Non-pigmented ciliary epithelial cell (primary cell): ENCODE measurements at places on chromosomes 3 and 15.
A peak's percentile ranks its signal among the peaks of the same experiment; 100 is the strongest.

DNA sequence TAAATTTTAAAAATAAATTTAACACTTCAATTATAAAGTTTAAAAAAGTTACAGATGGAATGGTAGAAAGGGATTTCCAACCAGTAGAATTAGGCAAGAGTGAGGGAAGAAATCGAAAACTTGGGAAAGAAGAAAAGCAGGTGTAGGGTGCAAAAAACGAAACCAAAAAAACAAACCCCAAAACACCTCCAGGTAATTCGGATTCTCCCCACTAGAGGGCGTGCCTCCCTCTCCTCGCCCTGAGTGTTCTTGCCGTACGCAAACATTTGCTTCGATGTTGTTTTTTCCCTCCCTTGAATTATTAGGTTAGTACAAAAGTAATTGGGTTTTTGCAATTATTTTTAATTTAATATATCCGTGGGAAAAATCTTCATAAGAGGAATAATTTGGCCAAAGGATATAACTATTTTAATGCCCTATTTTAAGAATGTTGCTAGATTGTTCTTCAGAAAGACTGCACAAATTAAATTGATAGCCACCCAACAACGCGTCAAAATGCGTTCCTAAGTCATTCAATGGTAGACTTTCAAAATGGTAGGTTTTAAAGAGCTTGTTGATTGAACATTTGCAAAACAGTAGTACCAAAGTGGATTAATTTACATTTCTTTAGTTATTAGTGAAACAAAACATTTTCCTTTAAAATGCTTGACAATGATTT, 63.7 kb downstream of the SLC30A4 start:
- DNase-seq = no peak

- DNase-seq = no peak
These were observed 625.9 kb downstream of the NLGN1 start for GRCh38 chr3:174023421-174023820.

- DNase-seq = no peak
These were observed 415.4 kb upstream of the RORA start for GRCh38 chr15:61644550-61644949.

GRCh38 chr3:119817583-119818363, 35.9 kb downstream of the NR1I2 start:
- DNase-seq = no peak

GRCh38 chr15:101662203-101662602, 10.0 kb upstream of the TM2D3 start:
- DNase-seq = no peak

DNA sequence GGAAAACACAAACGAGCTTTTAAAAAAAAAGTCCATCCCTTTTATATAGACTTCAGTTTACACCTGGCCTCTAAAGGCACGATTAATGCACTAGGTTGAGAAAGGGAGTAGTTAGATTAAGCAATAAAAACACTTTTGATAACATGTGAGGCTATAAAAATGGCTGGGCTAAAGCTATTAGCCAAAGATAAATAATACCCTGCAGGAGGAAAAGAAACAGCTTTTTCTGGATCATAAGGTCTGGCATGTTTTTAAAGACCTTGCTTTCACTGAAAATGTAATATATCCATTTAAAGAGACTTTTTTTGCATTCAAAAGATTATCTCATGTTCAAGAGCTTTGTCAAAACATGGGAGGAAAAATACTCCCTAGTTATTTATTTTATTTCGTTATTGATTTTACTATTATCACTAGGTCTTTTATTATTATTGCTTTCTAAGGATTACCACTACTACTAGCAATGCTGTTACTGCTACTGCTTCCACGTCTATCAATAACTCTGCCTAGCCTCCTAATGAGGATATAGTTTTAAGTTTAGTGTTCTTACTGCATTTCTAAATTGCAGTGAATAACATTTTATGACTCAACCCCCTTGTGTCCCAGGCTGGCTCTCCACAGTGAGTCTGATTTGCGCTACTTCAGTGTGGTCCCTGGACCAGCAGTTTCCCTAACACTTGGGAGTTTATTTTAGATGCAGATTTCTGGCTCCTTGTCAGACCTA, 93.4 kb downstream of the THRB start:
- DNase-seq = no peak

DNA sequence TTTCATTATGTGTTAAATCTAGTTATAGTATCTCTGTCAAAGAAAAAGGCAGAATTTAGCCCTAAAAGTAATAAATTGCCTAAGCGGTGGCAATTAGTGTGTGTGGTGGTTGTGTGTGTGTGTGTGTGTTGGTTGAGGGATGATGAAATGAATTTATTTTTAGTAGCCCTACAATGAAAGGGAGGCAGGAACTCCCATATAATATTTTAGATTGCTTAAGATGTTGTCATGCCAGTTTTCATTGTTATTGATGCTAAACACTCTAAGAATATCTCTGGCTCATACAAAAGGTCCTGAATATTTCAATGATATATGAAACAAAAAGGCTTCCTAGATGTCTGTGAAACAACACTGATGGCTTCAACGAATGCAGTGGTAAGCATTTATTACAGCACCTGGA, 140.6 kb upstream of the TBC1D5 start:
- no peak for DNase-seq

- no peak for DNase-seq
These were observed 4.3 kb downstream of the GNB5 start for GRCh38 chr15:52186651-52187486.

GRCh38 chr3:30107531-30107930, 498.9 kb upstream of the TGFBR2 start:
- DNase-seq = no peak

DNA sequence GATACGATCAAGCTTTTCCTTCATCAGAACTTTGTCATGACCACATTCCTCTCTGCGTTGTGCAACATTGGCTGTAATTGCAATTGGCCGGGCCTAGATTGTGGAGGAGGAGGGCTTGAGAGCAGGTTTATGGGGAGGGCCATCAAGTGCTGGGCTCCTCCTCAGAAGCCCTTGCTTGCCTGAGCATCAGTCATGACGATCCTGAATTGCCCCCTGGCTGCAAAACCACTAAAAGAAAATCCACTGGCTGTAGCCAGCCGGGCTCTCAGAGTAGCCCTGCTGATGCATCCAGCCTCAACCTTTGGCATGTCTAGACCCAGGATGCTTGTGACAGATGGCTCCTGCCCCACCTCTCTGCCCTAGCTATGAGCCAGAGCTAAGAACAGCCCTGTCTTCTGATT, 13.4 kb upstream of the TRH start:
- no peak for DNase-seq

GRCh38 chr15:28043691-28044091, 55.4 kb downstream of the OCA2 start:
- no peak for DNase-seq

DNA sequence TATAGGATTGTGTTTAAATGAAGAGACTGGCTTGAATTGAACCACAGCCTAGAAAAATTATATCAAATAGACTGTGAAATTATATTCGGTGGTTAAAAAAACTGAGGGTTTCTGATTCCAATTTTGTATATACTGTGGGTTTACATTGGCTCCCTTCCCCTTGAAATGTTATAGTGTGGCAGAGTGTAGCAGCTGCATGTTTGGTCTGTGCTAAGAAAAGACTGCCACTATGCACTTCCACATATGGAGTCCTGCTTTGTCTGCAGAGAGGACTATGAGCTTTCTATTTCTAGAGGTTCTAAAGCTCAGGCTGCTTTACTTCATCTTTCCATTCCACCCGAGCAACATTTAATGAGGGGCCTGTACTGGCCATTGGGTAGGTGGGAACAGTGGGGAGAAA, 112.3 kb downstream of the P3H2 start:
- no peak for DNase-seq

- no peak for DNase-seq
These were observed 94.4 kb downstream of the CHRNA7 start for GRCh38 chr15:32124726-32125125.

DNA sequence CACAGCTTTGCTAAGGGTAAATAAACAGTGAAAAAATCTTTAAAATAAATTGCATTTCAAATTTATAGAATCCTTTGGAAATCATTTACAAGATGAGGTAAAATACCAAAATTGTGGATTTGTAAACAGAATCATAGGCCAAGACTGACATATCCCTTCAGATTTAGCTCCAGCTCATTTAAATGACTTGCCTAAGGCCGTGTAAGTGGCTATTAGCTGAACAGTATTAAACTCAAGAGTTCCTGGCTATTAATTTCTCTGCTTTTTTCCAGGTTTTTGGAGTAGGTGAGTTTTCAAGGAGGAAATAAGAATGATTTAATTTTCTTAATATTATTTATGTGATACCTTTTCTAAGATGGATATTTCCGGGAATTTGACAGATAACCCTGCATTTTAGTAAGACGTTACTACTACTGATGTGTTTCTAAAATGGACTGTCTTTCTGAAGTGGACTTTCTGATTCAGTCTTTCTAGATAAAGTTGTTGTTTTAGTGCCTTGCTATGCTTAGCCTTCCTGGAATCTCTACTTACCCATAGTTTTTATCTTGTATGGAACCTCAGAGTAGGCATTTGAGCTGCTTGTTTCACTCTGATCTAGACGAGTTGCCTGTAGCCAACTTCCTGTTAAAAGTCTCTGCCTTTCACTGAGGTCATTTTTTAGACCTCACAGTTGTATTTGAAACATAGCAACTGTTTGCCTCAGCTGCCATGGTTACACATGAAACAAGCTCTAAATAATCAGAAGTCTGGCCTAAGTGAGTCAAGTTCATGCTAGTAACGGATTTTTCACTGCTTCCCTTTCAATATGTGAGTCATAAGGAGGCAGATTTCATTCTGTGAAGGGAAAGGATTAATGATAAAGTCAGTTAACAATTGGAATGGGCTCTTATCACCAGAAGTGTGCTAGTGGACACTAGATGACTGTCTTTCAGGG, 127.0 kb downstream of the KLHL25 start:
- peak; percentile 99 for DNase-seq

GRCh38 chr3:49602049-49602554, 47.8 kb downstream of the BSN start:
- no peak for DNase-seq

- DNase-seq = no peak
These were observed 125.1 kb downstream of the SQOR start for GRCh38 chr15:45759936-45760335.

DNA sequence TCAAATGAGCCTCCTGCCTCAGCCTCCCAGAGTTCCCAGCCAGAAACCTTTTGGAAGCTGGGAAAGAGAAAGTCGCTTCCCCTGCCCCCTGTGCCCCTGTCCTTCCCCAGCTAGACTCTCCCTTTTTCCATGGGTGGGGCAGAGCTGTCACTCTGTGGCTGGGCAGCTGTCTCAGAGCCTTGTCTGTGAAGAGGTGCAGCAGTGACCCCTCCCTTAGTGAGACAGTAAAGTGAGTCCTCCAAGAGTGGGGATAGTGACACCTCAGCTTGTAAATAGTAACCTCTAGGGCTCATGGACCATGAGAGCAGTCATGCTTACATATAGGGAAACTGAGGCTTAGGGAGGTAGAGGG, 76.3 kb downstream of the SMAD6 start:
- no peak for DNase-seq

DNA sequence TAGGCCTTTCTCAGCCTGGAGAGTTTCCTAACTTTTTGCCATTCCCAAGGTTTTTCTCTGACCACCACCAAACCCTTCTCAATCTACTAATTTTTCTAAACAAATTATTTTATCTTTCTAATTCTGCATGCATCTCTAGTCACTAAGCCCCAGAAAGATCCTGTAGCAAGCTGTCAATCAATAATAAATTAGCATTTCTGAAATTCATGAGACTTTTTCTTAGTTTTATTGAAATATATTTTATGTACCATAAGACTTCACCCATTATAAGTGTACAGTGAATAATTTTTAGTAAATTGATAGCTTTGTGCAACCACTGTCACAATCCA, 22.4 kb upstream of the AP4E1 start:
- DNase-seq = no peak

- DNase-seq = no peak
These were observed 433.2 kb upstream of the RASGRP1 start for GRCh38 chr15:38997841-38998240.

GRCh38 chr3:38260474-38260873, 5.1 kb upstream of the SLC22A13 start:
- no peak for DNase-seq

- DNase-seq = no peak
These were observed 213.9 kb upstream of the TBL1XR1 start for GRCh38 chr3:177411201-177411600.

GRCh38 chr15:72375501-72375845, 341 bp downstream of the HEXA start:
- DNase-seq = no peak

DNA sequence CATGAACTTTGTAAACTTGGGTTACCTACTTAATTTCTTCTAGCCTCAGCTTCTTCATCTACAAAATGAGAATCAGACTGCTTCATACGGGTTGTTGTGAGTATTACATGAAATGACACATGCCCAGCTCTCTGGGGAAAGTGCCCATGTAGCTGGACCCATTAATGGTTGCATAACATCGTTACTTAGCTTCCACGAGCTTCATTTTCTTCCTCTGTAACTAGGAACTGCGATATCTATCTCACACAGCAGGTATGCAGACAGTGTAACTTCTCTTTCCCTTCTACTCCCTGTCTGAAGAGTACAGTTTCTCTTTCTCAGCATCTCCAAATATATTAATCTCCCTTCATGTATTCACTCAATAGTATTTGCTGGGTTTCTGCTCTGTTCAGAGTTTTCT, 37.9 kb upstream of the DLG1 start:
- DNase-seq = no peak

- no peak for DNase-seq
These were observed 16.9 kb downstream of the VPS18 start for GRCh38 chr15:40911141-40911540.

GRCh38 chr3:98770261-98771039, 7.3 kb downstream of the ST3GAL6 start:
- DNase-seq = no peak

DNA sequence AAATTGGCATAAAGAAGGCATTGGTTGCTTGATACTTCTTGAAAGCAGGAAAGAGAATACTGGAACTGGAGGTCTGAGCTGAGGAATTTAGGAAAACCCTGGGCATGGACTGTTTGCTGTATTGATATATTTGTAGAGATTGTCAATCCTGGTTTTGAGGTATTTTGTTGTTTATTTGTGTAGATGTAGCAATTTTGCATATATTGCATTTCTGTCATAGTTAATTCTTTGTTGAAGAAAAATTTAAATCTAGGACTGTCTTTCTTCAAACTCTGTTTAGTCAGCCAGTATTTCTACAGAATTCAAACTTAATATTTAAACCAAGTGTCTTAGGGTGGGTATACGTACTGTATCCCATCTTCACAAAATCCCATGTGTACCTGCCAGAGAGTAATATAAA, 9.5 kb downstream of the STT3B start:
- DNase-seq = no peak

DNA sequence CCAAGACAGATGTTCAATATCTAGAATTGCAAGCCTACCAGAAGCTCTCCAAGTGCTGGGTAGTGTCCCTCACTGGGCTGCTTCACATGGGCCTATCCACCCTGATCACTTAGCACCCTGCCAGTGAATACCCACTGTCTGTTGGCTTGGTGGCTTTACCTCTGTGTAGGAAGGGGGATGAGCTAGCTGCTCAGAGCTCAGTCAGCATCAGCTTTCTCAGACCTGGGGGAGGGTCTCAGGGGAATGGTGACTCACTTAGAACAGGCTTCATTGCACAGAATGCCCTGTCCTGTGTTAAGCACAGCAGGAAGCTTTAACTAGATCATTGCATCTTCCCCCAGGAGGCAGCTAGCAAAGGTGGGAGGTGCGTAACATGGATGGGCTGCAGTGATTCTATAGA, 209.8 kb downstream of the PDCD6IP start:
- DNase-seq = no peak

- no peak for DNase-seq
These were observed 292.4 kb upstream of the SGO1 start for GRCh38 chr3:20478436-20478835.

- no peak for DNase-seq
These were observed 271.4 kb upstream of the PPP2R3A start for GRCh38 chr3:135694142-135694541.

GRCh38 chr15:69337138-69337537, 38.4 kb downstream of the PAQR5 start:
- DNase-seq = no peak
